ENCODE measurements at places on chromosomes 7 and 10.
A peak's percentile ranks its signal among the peaks of the same experiment; 100 is the strongest.

DNA sequence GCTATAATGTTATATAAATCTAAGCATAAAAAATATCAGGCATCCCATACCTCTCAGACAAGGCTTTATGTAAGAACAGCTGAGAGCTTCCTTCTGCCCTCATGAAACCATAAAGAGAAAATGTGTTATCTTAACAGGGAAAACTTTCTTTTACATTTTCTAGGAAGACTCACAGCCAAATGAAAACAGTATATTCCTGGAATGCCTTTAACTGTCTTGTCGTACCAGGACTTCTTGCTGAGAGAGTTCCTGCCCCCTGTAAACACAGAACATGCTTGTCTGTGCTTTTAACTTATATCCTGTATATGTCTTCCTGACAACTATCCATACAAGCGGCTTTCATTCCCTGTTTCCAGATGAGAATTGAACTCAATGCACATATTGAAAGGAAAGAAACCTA, 64.8 kb upstream of the AHR start:
- DNase-seq, result no peak

DNA sequence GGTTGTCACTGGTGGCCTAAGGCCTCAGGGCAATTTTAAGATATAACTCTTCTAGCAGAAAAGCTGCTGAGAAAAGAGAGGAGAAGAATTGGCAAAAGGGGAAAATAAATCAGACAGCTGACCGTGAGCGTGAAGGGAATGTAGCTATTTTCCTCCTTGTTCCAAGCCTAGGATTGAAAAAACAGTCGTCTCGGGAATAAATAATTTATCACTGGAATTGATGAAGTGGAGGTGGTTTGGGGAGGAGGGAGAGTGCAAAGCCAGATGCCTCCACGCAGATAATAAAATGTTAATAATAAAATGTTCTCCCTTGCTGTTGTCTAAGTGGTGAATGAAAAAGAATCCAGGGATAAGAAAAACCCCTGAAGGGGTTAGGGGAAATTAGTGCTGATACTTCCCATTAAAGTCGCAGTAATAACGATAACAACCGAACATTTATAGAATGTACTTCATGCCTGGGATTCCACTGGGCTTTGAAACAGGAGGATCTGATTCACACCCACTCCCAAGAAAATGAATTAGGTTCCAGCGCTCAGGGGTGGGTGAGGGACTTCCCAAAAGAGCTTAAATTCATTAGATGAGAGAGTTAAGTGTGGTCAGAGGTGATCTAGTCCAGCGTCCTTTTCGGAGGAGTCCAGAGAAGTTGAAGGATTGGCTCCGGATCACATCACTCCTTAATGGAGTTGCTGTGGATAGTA, 27.3 kb downstream of the BAMBI start:
- no peak for DNase-seq

DNA sequence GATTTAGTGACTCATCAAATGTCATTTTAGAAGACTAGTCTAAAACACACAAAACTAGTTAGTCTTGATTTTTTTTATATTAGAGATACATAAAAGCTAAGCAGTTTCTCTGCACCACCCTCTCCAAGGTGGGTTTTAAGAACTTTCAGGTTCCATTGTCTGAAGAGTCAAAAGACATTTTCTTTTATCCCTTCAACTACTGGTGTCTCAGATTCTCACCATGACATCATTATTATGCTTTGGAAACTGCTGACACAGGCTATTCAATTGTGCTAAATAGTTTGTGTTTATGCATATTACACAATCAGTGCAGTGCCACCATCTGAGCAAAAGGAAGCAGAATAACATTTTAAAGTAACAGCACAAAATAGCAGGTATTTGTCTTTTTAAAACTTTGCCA, 52.2 kb downstream of the IGF2BP3 start:
- peak; percentile 24 for DNase-seq

DNA sequence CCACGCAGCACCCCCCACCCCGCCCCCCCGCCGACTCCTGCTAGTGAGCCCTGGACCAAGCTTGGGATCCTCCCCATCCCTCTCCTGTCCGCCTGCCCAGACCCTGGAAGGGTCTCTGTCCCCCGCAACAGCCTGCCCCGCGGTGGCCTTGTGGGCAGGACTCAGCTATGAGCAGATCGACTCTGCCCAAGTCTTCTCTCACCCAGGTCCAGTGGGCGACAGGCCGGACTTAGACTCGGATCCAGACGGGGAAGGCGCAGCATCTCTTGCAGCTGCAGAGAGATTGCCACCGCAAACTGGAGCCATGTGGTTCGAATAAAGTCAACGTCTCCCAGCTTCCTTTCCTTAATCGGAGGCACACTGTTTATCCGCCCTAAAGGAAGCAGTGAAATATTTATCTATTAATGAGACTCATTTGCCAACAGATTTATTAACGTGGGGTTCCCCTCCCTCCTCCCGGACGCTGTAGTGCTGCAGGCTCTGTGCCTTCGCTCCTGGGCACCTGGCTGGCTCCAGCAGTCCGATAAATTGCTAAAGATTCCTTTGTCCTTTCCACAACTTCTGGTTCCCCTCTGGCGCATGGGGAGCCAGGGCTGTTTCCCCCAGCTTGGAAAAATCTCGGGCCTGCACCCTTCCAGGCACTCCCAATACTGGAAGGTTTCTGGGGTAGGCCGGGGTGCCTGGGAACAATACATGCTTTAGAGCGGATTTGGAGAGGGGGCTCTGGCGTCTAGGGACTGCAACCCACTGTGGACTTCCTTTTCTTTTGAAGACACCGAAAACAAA, 634 bp upstream of the HOXA7 start:
- no peak for DNase-seq

DNA sequence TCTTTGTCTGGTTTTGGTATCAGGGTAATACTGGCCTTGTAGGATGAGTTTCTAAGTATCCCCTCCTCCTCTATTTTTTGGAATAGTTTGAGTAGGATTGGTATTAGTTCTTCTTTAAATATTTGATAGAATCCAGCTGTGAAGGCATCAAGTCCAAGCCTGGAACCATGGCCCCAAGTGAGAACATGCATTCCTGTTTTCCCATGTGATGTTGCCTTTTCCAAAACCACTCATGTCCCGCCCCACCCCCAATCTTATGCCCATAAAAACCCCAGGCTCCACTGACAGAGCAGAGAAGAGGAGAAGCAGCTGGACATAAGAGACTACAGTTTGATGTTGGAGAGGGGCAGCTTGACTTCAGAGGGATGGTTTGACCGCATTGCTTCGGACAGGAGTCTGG, 71.2 kb downstream of the MINPP1 start:
- DNase-seq, result peak; percentile 21

DNA sequence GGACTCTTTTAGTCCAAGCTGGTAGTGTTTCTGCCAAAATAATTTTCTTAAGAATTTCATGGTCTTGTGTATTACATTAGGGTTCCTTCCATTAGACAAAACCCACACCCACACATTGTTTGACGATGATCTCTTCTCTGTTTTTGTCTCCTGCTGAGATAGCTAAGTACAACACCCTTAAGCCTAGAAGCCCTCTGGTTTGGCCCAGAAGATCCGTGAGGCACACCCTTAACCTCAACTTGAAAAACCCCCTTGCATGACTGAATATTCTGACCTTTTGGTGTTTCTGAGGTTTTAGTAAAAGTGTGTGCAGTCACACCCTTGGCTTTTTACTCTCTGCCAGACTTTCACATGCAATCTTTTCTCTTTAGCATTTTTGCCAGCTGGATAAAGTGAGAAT, 29.3 kb upstream of the ERCC6 start:
- DNase-seq, result peak; percentile 79

GRCh38 chr7:140983802-140984201, 30.9 kb downstream of the MRPS33 start:
- no peak for DNase-seq

DNA sequence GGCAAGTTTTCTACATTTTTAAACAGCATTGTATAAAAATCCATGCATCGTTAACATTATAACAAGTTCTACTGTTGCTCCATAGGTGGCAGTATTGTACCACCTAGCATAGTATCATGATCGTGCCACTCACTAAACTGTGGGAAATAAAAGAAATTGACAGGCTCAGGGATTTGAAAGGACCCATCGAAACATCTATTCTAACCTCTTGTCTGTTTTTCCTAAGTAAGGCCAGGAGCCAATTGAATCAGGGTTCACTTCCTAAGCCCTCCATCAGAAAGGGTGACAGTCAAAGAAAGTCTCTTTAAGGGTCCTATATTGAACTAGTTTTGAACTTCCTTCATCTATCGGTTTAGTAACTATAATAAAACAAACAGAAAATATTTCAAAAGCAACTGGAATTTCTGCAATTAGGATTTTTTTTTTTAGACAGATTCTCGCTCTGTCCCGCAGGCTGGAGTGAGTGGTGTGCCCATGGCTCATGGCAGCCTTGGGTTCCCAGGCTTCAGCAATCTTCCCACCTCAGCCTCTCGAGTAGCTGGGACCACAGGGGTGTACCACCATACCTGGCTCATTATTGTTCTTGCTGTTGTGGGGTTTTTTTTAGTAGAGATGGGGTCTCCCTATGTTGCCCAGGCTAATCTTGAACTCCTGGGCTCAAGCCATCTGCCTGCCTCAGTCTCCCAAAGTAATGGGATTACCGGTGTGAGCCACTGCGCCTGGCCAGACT, 9.4 kb downstream of the HACD1 start:
- peak; percentile 59 for DNase-seq

GRCh38 chr7:91140286-91140685, 123.9 kb upstream of the FZD1 start:
- no peak for DNase-seq

DNA sequence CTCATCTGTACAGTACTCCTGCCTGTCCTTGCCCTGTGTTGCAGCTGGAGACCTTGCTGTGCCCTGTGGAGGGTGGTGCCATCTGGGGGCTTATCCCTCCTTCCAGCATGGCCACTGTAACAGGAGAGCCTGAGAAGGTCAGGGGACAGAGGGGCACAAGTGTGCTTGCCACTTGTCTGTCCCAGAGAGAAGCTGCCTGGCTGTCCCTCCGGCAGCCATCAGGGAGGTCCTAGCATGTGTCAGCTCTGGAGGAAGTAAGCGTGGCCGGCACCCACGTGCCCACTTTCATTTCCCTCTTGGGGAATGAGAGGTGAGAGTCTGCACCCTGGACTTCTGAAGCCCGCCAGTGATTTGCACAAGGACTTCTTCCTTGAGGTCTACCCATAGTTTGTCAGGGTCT, 97.0 kb upstream of the PPIF start:
- DNase-seq, result no peak

- DNase-seq, result peak; percentile 78
Observed at GRCh38 chr7:128025380-128025779, 5.9 kb downstream of the LRRC4 start.

DNA sequence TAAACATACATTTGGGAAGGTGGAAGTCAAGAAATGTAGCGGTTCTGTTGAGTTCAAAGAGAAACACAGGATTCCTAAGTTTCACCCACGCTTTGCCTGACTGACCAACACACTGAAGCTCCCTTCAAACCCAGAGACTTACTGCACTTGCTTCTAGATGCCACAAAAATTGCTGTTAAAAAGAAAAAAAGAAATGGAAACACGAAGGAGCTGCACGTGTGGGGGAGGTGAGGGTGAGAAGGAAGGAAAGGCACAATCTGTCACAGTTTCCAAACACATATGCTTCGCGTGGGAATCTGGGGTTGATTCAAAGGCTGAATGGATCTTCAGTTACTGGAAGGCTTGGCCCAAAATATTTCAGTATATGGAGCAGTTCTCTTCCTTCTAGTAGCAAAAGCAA, 495.6 kb downstream of the DNAJB6 start:
- DNase-seq, result no peak

DNA sequence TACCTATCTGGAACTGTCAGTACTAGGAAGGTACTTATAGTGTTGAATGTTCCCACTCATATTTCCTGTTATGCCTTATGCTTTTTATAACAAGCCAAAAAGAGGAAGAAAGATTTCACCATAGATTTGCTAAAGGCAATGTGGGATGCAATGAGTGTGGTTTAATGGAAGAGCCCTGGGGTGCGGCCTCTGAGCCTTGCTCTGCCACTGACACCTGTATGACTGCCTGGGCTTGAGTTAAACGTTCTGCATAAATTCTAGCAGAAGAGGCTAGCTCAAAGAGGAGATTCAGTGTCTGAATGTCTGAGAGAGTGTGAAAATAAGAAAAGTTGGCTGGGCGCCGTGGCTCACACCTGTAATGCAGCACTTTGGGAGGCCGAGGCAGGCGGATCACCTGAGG, 143.8 kb downstream of the TPST1 start:
- DNase-seq, result no peak

DNA sequence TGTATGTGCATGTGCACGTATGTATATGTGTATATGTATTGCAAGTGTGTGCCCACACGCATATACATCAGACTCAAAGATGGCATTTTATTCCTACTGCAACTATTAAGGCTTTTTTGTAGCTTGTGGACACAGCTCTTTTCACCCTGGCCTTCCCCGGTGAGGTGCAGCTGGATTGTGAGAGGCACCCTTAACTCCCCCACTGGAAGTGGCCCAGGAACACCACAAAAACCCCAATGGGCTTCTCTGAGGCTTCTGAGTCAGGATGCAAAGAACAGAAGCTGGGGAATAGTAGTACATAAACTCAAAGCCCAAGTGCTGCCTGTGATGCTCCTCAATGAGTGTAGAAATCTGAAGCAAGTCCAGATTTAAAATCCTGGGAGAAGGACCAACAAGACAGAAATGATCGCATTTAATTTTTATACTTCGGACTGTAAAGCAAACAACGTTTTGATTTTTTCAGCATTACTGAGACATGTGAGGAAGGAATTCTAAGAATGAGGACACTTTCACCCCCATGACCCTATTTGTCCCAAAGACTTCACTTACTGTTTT, 369.2 kb upstream of the MGMT start:
- DNase-seq, result peak; percentile 60

- DNase-seq, result peak; percentile 95
Observed at GRCh38 chr10:59387951-59388670, 25.8 kb upstream of the FAM13C start.

DNA sequence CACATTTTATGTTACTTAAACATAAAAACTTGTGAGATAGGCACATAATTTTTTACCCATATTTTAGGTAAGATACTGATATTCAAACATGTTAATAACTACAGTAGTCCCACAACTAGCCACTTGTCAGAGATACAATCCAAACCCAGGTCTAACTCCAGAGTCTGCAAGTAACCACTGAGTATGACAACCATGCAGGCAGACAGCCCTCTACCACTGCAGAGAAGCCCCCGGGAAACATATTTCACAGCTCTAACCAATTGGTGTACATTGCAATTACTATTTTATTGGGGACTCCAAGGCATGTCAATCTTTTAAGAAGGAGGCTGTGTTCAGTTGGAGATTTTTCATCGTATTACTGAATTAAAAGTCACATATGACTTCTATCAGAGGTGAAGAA, 107.2 kb upstream of the FAM133B start:
- no peak for DNase-seq

- peak; percentile 77 for DNase-seq
Observed at GRCh38 chr7:94434042-94434441, 39.3 kb downstream of the COL1A2 start.

Data from fibroblast of upper back skin (primary cell).